ENCODE measurements at places on chromosomes 2 and 18.

DNA sequence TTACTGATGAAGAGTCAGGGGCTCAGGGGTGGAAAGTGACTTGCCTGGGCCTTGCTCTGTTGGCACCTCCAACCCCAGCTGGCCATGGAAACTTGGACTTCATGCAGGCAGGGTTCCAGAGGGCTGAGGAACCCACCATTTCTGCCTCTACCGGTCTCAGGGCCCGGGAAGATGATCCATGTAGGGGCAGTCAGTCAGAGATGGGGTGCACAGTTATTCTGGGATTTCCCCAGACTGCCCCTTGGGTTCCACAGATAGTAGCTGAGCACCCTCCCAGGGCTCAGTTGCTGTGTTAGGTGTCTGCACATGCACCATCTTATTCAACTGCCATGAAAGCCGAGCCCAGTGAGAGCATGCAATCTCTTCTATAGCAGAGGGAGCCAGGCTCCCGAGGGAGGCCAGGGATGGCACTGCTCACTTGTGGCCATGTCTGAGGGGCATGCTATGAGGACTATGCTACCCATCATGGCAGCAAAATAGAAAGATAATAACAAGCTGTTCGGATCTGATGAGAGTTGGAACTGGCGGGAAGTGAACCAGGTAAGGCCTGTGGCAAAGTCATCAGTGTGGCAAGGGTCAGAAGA is 37.3 kb downstream of the RHOB start:
- DNase-seq = peak; percentile 20

DNA sequence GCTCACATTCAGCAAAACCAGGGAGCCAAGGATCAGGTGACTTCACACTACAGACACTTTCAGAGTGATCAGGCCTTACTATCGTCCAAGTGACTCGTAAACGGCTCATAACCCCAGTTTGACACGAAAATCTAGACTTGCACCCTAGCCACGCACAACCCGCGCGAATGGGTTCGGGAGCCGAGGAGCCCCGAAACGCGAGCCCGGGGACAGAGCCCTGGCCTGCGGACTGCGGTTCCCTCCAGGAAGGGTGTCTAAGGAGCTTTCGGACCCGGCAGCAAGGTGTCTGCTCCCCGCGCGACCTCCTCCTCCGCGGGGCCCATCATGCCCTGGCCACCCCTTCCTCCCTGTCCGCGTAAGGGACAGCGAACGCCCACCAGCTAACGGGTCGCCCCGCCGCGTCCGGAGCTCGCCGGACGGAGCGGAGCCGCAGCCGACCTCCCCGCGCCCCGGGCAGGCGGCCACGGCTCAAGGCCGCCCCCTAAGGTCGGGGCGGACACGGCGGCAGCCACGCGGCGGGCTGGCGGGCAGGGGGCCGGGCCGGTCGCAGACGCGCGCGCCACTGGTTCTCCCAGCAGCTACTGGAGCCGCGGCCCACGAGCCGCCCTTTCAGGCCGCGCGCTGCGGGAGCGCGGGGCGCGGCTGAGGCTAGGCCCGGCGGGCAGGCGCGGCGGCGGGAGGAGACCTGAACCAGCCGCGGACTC is 575 bp downstream of the ATL2 start:
- DNase-seq = peak; percentile 35

GRCh38 chr2:201220102-201220570 is 37.2 kb downstream of the CASP10 start:
- DNase-seq = no peak

DNA sequence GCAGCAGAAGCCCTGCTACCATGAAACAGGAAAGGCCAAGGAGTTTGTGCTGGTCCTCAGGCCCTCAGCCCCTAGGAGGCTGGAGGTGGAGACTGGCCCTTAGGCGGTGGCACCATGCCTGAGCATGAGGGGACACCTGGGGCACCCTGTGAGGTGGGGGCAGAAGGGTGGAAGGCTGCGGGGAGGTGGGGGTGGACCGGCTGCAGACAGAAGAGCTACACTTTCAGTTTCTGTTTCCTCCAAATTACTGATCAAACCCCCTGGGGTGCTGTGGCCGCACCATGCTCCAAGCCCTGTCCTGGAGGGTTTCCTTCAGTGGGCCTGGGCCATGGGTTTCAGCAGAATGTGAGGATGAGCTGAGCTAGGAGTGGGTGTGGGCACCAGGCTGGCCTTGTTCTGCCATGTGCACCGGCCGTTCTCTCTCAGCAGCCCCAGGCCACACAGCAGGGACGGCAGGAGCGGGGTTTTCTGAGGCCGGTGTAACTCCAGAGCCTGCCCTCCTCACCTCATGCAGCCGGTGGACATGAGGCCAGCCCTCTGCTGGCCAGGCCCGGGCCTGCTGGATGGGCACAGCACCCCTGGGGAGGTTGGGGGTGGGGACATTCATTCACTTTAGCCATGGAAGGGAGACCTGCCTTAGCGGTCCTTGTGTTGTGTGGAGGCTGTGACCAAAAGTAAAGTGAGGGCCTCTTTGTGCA is 51.5 kb downstream of the PLEKHB2 start:
- no peak for DNase-seq

GRCh38 chr18:76380791-76381405 is 114.1 kb downstream of the ZNF516 start:
- no peak for DNase-seq

- peak; percentile 92 for DNase-seq
Measured at GRCh38 chr18:62425465-62426190, 97.2 kb upstream of the ZCCHC2 start.

GRCh38 chr2:237351796-237352195 is 62.2 kb downstream of the COL6A3 start:
- DNase-seq = no peak

DNA sequence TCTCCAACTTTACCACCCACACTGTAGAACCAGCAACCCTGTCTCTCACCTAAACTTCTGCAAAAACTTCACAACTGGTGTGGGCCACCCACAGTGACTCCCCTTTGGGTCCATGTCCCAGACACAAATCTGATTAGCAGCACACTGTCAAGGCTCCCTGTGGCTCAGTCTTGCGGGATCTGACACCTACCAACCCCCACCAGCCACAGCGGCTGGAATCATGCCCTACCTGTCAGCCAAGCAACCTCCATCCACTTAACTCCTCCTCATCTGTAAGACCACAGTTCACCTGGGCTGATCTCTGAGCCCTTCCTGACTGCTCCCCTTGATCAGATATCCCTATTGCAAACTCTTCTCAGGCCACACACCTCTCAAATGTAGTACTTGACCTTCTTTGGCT is 14.6 kb downstream of the TCF4 start:
- no peak for DNase-seq

DNA sequence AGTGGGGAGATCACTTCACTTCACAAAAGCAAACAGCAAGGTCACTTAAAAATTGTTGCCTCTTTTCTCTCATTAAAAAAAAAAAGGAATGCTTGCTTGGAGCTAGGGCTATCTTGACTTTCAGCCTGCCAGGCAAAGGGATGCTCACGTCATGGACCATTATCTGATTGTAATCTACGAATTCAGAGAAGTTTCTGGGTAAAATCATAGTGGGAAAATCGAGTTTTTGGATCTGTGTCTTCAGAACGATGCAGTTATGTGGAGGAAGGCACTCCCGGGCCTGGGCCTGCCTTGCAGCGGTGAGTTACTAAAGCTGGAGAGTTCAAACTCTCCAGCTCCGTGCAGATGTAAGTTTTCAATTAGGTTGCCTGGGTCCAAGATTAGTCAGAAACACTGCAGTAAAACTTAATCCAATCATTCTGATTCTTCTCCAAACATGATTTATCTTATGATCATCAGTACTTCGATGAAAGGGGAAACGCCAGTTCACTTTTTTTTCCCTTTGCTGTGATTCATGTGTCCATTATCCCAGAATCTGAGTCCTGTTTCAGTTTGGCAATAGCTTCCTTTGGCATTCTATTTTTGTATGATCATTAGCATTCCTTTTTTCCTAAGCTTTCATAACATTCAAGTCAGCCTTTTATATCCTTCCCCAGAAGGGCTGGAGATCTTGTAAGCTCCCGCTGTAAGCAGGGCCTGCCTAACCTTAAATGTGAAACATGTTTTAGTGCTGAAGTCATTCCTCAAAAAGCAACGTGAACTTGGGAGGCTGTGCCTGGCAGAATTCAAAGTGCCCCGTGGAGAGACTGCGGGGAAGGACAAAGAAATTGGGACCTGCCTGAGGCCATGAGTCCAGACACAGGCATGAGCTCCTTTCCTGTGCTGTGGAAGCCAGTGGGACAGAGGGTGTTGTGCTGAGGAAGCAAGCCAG is 119.3 kb upstream of the TWIST2 start:
- DNase-seq = peak; percentile 87

GRCh38 chr2:85111819-85112281 is 21.3 kb upstream of the TCF7L1 start:
- DNase-seq = no peak

DNA sequence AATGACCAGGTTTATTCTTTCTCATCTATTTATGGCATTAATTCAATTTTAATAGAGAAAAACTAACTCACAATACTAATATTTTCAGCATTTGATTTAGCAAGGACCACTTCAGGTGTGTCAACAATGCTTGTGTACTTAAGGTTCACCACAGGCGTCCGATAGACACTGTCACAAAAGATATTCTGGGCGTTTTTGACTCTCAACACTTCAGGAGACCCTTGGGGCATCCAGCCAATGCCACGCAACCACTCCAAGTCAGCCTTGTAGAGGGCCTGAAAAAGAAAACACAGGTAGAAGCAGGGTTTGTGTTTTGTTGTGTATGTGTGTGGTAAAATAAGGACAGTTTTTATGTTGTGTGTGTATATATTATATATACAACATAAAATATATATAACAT is 158.2 kb downstream of the NEB start:
- no peak for DNase-seq

DNA sequence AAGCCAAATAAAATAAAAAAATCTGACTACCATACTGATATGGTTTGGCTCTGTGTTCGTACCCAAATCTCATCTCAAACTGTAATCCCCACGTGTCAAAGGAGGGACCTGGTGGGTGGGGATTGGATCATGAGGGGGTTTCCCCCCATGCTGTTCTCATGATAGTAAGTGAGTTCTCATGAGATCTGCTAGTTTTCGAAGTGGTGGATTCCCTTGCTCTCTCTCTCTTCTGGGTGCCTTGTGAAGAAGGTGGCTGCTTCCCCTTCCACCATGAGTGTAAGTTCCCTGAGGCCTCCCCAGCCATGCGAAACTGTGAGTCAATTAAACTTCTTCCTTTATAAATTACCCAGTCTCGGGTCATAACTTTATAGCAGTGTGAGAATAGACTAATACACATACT is 123.8 kb upstream of the WDSUB1 start:
- DNase-seq = no peak

DNA sequence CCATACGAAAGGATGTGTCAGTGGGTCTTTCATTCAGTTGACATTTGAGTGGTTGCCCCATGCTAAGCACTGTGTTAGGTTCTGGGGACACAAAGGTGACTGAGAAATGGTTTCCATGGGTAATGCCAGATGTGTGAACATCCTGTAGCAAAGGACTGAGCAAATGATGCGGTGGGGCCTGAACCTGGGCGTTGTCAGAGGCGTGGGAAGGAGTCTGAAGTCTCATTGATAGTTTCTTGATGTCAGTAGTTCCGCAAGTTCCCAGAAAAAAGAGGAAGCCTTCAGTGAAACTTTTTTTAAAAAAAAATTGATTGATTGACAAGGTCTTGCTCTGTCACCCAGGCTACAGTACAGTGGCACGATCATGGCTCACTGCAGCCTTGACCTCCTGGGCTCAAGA is 56.9 kb downstream of the LIMS1 start:
- no peak for DNase-seq

- DNase-seq = peak; percentile 67
Measured at GRCh38 chr2:11446733-11447248, 19.2 kb downstream of the E2F6 start.

- no peak for DNase-seq
Measured at GRCh38 chr18:45734505-45734904, 10.5 kb downstream of the SLC14A1 start.

DNA sequence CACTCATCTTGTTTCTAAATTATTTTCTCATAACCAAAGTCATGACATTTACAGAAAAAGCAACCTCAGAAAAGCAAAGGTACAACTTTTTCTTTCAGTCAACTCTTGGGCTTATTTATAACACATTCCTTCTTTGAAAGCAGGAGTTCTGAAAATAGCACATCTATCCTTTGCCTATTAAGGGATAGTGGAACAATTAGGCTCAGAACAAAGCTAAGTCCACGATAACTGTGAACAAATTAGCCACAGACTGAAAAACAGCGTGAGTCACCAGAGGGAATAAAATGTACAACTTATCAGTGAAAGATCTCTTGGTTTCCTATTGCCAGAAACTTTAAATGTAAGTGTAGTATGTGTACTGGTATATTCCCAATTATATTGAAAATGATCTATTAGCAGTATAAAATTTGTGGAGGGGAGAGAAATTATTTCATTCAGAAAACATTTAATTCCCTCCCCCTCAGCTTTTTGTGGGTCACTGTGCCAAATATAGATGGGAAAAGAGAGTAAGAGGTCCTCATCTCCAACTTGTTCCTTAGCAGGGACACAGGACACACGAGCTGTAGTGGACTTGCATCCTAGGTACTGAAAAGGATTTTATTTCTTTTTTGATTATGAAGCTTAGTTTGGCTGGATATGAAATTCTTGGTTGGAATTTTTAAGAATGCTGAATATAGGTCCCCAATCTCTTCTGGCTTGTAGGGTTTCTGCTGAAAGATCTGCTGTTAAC is 15.4 kb upstream of the MATN3 start:
- no peak for DNase-seq

DNA sequence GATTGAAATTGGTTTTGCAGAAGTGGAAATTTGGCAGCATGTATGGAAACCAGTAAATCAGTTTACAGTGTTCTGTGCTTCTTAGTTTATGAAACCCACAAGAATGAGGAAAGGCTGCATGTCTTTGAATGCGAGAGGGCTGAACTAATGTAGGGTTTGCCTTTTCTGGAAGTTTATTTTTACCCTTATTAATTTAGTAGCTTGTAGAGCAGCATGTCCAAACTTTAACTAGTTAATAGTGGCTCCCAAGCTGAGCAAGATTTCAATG is 50.4 kb downstream of the LDLRAD4 start:
- no peak for DNase-seq

Measured in lower leg skin (tissue), 4 donors.